ENCODE measurements at places on chromosomes 3 and 15. TPM values are rescaled to one million over a fixed set of nuclear protein-coding genes. Genes with fewer than 3 reads are reported as not detected.

Gene FANCD2OS
- total RNA-seq = not detected

Gene FES
- 0.88 TPM for total RNA-seq

Gene FETUB
- total RNA-seq = 0.26 TPM

Gene SEC62
- total RNA-seq = 89.7 TPM

Gene LRRC31
- total RNA-seq = not detected

Gene P2RY13
- not detected for total RNA-seq

Gene TMOD2
- 2.1 TPM for total RNA-seq

Gene SMCO1
- not detected for total RNA-seq

Gene NR1I2
- not detected for total RNA-seq

Gene SLC35G2
- 35.1 TPM for total RNA-seq

Gene ULK4
- total RNA-seq = 5.4 TPM

Gene PAQR5
- 110 TPM for total RNA-seq

Gene TFRC
- 59.5 TPM for total RNA-seq

Gene CLDN18
- total RNA-seq = not detected

Gene SLC22A14
- total RNA-seq = not detected

Gene SI
- not detected for total RNA-seq

Gene SCAMP2
- 60.5 TPM for total RNA-seq
